Stimulated activated CD8-positive, alpha-beta memory T cell treated with anti-CD3 and anti-CD28 coated beads, Interleukin-4, amount 100 ng/mL, for 4 hours (primary cell): ENCODE measurements at places on chromosomes 16 and 17.

- no peak for DNase-seq
Measured at GRCh38 chr17:27408891-27409290, 47.4 kb upstream of the KSR1 start.

GRCh38 chr17:64306850-64307463 is 43.9 kb upstream of the TEX2 start:
- DNase-seq: peak; percentile 31

DNA sequence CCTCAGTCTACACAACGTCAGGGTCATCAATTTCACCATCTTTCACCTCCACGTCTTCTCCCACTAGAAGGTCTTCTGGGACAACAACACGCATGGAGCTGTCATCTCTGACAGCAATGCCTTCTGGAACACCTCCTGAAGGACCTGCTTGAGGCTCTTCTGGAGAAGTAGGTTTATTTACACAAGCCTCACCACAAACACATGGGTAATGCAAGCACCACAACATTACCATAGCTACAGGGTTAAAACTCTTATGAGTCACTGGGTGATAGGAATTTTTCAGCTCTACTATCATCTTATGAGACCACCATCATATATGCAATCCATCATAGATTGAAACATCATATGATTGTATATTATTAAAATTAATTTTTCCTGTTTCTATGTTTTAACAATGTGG is 215.4 kb downstream of the CHD9NB start:
- DNase-seq: no peak

GRCh38 chr16:67013233-67013822 is 15.6 kb upstream of the CBFB start:
- DNase-seq: no peak

- no peak for DNase-seq
Measured at GRCh38 chr16:414395-415169, 10.9 kb upstream of the RAB11FIP3 start.

DNA sequence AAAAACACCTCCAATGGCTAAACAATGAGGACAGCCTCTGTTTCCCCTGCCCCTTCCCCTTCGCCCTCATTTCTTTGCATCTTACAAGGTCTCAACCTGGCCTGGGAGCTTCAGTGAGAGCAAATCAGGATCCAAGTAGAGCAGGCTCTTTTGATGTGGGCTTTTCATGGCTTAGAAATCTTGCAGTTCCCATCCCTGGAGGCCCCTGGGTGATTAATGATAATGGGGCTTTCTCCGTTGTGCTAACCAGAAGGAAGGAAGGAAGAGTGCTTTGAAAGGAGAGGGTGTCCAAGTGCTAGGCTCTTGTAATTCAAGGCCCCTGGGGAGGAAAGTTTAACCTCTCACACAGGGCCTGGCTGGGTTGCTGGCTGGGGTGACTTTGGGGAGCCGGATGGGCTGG is 18.5 kb upstream of the IRX3 start:
- no peak for DNase-seq

- no peak for DNase-seq
Measured at GRCh38 chr16:70749681-70750601, 51.0 kb downstream of the VAC14 start.

DNA sequence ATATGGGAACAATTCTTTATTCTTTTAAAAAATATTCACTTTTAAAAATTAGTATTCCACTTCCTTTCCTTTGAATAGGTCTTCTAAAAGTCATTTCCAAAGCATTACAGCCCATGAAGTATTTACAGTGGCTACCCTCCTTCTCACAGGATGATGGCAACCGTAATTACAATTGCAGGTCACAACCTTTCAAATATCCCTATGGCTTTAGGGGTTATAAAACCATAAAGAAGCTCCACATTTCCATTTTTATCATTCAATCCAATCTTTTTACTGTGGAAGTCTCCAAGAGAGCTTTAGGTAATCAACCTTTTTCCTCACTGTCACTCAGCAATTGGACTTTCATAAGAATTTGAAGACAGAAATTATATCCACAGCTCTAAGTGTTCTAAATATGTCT is 488.9 kb upstream of the CA10 start:
- DNase-seq: no peak

DNA sequence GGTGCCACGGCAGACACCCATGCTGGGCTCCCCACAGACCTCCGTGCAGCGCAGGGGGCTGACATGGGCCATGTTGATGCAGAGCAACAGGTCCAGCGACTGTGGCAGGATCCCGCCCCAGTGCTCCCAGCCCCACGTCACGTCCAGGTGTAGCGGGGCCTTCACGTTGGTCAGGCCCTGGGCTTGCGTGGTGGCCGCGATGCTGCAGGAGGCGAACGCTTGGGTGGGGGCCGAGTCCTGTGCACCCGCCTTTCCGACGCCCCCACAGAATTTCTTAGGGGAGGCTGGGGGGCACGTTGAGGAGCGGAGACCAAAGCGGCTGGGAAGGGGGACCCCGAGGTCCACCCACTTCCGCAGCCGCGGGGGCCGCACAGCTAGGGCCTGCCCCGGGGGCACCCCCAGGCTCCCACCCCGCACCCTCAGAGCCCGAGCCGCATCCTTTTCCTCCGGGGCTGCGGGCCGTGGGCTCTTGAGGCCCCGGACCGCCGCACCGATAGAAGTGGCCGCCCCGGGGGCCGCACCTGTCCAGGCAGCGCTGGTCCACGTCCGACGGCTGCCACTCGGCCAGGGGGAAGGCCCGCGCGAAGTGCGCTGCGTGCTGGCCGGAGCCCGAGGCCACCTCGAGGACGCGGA is 416 bp downstream of the METTL26 start:
- DNase-seq: no peak

DNA sequence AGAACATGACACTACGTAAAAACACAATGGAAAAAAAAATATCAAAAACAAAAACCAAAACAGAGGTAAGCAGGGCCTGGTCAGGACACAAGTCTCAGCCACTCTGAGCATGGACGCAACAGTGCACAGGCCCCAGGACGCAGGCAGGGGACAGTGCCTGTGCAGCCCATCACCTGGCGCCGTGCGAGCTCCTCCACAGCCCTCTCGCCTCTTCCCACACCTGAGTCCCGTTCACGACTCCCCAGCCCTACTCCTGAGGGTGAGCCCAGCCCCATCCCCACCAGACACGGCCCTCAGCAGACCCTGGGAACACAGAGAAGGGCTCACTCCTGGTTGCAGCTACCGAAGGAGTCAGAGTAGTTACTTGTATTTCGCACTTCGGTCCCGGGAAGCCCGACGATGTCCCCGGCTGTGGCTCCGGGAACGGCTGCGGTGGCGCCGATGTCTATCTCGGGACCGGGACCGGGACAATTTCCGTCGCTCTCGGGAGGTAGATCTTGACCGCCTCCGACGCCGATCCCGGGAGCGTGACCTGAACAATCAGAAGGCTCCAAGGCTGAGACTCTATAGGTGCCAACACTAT is 9.4 kb downstream of the HBQ1 start:
- DNase-seq: no peak

- DNase-seq: no peak
Measured at GRCh38 chr17:38600416-38600815, 5.3 kb downstream of the SRCIN1 start.

GRCh38 chr17:58368860-58369213 is 16.8 kb upstream of the SUPT4H1 start:
- DNase-seq: no peak

- no peak for DNase-seq
Measured at GRCh38 chr16:1036726-1037393, 35.7 kb upstream of the SSTR5 start.

DNA sequence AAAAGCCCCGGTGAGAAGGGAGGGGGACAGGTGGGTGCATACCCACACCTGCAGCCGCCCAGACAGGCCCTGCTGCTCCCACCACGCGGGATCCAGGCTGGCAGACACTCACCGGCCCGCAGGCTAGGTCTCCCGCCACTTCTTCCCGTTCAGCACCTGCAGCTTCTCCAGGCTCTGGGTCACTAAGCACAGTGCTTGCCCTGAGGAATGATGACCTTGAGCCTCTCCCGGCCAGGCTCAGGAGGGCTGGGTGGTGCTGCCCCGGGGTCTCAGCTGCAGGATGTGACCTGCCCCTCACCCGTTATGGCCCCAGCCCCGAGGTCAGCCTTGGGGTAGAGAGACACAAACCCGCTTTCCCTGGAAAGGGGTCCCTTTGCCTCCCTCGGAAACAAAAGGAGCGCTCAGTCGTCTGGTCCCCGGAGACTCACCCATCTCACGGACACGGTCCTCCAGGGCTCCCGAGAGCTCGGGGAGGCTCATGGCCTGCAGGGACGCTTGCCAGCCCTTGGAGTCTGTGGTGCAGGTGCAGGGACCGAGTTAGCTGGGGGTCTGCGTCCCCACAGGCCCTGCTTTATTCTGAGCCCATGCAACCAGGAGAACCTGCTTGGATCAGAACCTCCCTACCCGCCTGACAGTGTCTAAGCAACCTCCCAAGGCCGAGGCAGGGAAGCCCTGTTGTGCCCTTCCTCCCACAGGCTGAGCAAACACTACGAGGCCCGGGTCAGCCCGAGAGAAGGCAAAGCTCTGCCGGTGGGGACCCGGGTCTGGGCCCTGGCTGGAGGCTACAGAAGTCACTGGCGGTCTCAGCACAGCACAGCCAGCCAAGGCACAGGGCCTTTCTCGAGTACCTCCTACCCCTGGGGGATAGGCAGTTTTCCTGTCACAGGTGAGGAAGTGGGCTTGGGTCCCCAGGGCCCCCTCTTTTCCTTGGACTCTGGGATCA is 3.8 kb downstream of the NUDT16L1 start:
- no peak for DNase-seq

- no peak for DNase-seq
Measured at GRCh38 chr16:62068747-62069146, 32.5 kb upstream of the CDH8 start.

DNA sequence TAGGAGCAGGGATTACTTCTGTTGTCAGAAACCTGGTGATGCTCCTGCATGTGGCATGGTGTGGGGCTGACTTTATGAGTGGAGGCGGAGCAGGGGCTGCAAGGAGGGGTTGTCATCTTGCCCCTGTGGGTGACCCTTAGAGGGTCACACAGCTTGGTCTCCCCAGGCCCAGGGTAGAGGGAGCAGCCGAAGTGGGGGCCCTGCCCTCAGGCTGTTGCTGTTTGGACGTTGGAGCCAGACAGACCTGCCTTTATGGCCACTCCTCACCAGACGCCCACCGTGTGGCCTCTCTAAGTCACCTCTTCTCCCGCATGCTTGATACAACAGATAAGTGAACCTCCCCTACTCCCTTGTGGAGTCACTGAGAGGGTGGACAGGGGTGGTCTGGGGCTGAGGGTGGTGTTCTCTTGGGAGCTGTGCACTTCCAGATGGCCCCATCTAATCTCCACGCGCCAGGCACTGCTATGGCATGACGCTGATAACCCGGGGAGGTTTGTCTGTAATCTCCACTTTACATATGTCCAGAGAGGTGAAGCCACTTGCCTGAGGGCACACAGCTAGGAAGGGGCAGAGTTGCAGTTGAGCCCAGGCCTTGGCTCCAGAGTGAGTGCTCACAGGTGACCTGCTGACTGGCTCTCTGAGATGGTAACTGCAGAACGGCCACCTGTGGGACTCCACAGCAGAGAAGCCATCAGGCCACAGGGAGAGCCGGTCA is 10.0 kb downstream of the MAP2K3 start:
- DNase-seq: no peak

DNA sequence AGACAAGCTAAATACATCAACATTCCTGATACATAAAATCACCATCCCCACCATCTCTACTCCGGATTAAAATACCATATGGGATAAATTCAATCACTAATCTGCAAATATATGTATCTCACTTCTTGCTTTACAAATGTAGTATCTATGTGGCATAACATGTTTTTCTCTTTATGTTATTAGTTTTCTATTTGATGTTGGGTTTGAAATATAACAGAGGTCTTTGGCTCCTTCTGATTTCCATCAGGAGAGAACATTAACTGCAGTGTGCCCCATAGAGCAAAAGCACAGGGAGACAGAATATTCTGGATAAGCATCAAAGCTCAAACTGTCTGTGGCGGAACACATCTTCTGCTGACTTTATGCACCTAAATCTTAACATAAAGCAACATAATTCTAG is 547.2 kb upstream of the CDH8 start:
- no peak for DNase-seq

- DNase-seq: no peak
Measured at GRCh38 chr17:36608280-36608679, 6.9 kb downstream of the MRM1 start.

DNA sequence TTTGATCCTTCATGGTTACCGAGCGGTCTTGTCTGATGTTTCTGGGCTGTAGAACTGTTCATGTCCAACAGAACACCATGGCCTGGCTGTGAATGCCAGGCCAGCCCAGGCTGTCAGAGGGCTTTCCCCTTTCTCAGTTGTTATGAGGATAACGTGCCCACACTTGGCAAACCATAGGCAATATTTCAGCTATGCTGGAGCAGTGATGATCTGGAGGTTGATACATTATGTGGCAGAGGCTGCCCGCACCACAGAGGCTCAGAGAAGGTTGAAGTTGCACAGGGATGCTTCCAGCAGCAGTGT is 92.9 kb downstream of the C16orf78 start:
- DNase-seq: no peak

DNA sequence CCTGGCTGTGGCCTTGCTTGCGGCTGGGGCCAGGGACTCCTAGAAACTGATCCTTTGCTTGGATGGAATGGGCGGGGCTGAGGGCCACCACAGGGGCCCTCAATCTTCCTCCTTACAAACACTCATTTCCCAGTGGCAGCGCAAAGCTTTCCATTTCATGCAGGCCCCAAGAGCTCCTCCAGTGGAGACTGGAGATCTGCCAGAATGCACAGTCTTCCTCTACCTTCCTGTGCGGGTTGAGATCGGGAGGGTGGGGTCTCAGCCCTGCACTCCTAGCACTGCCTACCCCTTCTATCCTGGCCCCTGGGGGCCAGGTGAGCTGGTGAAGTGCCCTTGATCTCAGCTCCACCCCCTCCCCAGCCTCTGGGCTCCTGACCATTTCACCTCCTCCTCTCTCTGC is 1.7 kb downstream of the NRN1L start:
- no peak for DNase-seq

DNA sequence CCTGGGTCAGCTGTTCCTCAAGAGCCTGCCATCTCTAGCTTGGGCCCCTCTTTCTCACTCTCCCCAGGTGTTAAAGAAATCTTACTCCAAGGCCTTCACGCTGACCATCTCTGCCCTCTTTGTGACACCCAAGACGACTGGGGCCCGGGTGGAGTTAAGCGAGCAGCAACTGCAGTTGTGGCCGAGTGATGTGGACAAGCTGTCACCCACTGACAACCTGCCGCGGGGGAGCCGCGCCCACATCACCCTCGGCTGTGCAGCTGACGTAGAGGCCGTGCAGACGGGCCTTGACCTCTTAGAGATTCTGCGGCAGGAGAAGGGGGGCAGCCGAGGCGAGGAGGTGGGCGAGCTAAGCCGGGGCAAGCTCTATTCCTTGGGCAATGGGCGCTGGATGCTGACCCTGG is 6.8 kb downstream of the CNP start:
- no peak for DNase-seq

DNA sequence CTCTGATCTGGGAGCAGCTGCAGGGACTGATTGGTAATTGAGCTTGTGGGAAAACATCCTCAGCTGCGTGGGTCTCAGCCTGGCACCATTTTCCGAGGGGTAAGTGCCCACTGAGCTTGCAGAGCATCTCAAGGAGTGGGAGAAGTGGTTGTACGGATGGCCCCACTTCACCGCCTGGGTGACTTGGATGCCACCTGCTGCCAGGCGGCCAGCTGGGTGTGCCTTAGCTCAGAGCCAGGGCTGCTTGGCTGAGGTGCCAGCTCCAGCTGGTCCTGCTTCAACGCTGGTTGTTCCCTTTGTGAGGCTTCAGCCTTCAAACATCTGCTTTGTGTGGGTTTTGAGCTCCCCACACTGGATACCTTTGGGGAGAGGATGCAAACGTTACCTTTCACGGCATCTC is 482.7 kb upstream of the EEF2KMT start:
- no peak for DNase-seq

GRCh38 chr17:13542636-13543035 is 59.1 kb downstream of the HS3ST3A1 start:
- DNase-seq: no peak
